ENCODE measurements at places on chromosomes 6 and 20.

- no peak for DNase-seq
Measured at GRCh38 chr20:40305303-40305702, 383.7 kb downstream of the MAFB start.

GRCh38 chr6:33700391-33701050 lies 11.0 kb downstream of the UQCC2 start:
- DNase-seq, result no peak

DNA sequence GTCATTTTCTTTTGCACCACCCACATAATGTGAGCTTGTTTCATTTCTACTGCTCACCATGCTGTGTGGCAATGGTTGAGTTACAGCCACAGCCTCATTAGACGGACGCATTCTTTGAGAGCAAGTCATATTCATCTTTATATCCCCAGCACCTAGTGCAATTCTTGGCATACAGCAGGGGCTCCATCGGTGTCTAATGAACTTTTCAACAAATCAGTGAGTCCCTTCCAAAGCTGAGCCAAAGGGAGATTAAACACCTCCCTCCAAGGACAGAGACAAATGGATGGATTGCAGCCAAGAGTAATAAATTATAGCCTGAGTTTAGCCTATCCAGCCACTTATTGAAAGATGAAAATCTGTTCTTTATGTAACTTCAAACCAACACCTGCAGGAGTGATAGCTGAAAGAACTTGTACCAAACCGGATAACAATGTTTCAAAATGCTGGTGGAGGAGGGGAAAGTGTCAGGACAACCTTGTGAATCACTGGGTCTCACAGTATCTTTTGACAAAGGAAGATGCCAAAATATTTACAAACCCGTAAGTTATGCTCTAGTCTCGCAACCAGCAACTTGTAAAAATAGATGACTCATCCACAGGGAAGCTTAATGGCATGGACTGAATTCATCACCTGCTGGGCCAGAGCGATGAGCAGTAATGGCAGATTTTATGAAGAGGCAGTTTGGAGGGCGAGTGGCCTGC lies 139.0 kb downstream of the PXDC1 start:
- DNase-seq, result no peak

- no peak for DNase-seq
Measured at GRCh38 chr20:6024768-6025167, 29.1 kb downstream of the LRRN4 start.

GRCh38 chr20:23257848-23258746 lies 92.5 kb upstream of the NXT1 start:
- no peak for DNase-seq

- no peak for DNase-seq
Measured at GRCh38 chr6:18897350-18897749, 510.2 kb downstream of the RNF144B start.

DNA sequence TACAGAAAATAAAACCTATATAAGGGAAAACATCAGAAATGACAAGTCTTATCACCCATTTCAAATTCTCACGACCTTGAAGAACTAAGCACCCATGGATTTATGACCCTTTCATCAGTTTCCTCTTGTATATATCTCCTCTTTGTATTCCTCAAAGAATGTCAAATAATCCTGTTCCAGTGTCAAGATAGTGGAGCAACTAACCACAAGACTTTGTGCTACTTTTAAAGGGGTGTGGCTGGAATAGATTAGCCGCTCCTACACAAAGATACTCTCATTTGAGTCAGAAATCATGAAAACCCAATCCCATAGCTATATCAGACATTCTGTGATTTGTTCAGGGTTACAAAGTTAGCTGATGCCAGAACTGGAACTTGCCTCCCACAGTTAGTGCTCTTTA lies 6.6 kb downstream of the REPS1 start:
- no peak for DNase-seq

DNA sequence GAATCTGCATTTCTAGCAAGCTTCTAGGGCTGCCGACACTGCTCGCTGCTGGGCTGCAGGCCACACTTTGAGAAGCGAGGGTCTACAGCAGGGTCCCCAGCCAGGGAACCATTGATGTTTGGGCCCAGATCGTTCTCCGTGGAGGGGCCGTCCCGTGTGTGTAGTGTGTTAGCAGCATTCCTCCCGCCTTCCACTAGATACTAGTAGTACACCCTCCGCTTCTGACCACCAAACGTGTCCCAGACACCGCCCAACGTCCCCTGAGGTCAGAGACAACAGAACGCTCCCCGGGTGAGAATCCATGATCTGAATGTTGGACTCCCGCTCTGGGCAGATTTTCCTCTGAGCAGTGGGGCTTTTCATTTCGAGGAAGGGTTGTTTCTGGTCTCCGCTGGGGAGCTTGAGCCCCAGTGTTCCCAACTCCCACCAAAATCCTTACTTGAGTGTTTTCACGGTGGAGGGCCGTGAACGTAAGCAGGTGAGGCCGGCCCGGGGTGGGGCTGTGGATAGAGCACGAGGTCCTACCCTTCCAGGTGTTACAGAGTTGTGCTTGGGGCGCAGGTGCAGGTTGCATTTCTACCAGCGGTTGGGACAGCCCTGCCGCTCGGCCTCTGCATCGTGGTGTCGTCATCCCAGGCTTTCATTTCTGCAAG lies 124.6 kb downstream of the SYCP2 start:
- DNase-seq, result no peak

GRCh38 chr6:33430991-33431879 lies 11.4 kb downstream of the SYNGAP1 start:
- peak; percentile 69 for DNase-seq

DNA sequence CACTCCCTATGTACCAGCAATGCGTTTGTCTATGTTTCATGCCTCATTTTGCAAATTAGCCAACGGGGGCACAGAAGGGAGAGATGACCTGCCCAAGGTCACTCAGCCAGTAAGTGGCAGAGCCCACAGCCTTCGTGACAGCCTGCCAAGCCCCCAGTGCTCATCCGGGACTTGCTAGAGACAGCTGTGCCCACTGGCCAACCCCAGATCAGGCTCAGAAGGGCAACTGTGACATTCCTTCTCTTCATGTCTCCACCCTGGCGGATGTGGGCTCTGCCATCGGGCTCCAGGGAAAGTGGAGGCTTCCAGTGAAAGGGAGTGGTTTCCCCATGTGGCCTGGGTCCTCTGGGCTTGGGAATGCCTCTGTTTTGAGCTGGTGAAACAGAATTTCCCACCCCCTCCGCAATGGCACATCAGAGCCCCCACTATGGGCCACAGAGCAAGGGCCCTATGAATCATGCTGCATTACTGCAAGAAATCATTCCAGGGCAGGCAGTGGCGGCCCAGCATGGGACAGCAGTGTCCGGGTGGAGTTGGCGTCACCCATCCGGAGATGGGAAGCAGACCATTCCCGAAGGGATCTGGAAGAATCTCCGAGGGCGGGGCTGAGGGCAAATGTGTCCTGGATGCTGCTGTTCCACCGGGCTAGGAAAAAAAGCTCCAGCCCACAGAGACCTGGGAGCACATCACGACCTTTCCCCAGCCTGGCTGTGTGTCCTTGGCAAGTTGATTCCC lies 9.1 kb downstream of the RSPO4 start:
- DNase-seq, result no peak

- no peak for DNase-seq
Measured at GRCh38 chr6:21371676-21372171, 221.8 kb upstream of the SOX4 start.

GRCh38 chr6:12313306-12313991 lies 23.3 kb downstream of the EDN1 start:
- DNase-seq, result no peak

DNA sequence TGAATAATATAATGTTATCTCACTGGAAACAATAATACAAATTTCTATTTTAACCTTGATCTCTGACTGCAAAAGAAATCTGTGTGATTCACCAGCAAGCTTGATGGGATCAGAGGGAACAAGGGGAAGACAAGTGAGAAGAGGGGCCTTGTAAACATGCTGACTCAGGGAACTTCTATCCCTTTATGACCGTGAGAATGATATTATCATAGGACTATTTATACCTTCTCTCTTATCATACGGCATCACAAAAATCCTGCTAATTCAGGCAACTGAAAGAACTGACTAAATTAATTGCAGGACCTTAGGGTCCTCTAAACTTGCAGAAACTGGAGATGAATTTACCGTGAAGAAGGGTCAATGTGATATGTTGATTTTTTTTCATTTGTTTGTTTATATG lies 173.3 kb downstream of the PTPRK start:
- no peak for DNase-seq

DNA sequence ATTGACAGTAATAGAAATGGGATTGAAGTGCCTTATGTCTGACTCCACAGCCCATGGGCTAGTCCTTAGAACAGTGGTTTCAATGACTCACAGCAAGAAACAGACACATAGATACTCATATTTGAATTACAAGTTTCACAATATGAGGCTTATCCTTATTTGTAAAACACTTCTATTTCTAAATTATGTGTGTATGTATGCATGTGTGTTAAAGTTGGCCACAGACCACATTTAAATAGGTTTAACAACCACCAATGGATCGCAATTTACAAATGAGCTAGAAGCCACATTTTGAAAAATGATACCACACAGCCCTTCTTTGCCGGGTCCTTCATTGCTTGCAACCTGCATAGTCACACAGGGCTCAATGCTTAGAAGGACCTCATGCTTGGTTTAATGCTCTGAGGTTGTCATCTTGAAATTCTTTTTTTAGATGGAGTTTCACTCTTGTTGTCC lies 157.8 kb upstream of the PREP start:
- DNase-seq, result no peak

- DNase-seq, result no peak
Measured at GRCh38 chr6:14500809-14501208, 383.2 kb downstream of the CD83 start.

DNA sequence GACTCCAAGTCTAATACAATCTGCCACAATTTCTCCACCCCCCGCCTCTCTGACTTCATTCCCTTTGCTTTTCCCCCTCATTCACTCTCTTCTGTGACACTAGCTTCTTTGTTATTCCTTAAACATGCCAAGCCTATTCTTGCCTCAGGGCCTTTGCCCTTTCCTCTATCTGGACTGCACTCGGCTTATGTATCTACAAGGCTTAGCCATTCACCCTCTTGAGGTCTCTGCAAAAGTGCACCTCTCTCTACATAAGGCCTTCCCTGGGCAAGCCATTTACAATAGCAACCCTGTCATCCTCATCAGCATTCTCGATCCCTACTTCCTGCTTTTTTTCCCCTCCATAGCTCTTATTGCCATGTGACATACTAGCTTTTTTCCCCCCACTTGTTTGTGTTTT lies 168.9 kb downstream of the PDSS2 start:
- DNase-seq, result no peak

GRCh38 chr6:13094781-13095425 lies 233.4 kb downstream of the TBC1D7 start:
- no peak for DNase-seq

DNA sequence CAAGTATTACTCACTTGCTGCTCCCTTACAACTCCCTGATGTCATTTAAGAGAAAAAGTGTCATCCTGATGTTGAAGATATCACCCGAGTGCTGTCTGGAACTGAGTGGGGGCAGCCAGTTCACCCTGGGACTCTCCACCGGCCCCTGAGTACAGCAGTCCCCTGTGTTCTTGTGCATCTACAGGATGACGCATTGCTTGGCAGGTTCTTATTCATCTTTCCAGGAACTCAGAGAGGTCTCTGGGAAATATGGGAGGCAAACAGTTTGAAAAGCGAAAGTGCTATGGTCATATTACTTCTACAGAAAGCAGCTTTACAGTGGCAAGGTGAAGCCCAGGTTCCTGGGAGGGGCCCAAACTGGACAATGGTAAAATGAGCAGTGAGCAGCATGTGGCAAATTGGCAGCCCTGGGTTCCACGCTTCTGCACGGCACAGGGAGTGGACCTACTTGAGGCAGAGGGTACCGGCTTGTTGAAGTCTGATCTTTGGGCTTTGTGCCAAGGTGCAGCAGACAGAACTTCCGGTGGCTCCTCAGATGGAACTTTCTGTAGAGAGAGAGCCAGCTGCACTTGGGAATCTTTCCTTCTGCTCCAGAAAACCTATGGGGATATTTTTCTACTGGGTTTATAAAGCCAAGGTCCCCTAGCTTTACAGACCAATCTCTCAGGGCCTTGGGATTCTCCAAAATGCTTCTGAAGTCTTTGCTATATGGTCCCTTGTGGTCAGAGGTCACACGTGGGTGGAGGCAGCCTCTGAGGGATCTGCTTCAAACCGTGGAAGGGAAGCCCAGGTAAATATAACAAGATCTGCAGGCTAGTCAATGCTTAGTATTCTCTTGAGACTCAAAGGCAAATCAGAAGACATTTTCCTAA lies 128.3 kb downstream of the MAP3K7 start:
- DNase-seq, result peak; percentile 73

- no peak for DNase-seq
Measured at GRCh38 chr6:156279261-156279969, 497.8 kb upstream of the ARID1B start.

DNA sequence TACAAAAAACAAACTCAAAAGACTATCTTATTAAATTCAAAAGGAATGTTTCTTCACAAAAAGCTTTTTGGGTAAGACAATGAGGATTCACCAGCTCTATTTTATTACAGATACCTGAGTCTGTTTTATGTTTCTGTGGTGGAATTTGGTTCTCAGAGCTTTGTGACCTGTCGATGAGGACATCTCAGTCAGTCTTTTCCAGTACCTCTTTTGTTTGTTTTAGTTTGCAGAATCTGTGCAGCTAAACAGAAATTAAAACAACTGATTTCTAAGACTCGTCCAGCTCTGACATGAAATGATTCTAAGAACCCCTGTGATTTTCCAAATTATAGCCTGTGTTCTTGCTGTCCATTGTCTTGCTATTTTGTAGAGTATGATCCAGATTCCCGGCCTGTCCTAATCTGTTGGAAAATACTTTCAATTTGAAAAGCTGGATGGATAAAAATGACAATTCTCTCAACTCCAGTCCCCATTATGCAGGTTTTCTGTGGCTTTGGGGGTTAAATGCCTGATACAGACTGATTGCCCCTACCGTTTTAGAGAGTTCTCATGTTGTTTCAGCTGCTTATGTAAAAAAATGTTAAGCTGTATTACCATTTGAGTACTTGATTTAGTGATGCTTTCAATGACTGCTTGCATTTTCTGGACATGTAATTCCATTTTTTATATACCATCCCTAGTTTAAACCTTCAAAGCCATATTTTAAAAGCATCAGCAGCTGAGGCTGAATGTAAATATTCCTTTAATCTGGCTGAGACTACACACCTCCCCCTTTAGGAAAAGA lies 94.2 kb upstream of the TAB2 start:
- no peak for DNase-seq
